ENCODE measurements at places on chromosomes 1 and 21.

DNA sequence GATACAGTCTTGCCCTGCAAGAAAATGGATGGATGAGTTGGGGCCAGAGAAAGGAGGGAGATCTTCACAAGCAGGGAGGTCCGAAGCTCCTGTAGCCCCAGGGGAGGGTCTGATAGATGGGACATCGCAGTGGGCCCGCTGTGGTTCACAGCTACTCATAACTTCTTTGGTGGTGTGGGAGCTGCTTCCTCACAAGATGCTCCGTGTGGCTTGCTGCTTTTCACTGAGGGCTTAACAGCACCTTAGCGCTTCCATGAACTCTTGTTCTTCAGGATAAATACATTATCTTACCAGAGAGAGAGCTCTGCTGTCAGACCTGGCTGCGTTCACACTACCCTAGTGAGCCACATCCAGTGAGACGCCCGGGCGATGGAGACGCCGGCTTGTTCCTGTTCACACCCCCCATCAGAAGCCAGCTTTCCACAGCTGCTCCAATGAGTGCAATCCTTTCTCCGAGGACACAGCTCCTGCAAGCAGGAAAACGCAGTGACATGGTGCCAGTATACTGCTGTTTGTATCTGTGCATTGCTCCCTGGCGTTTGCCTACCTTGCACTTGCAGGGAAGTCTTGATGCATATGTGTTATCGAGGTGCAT, 599.8 kb downstream of the AJAP1 start:
- DNase-seq, result no peak

DNA sequence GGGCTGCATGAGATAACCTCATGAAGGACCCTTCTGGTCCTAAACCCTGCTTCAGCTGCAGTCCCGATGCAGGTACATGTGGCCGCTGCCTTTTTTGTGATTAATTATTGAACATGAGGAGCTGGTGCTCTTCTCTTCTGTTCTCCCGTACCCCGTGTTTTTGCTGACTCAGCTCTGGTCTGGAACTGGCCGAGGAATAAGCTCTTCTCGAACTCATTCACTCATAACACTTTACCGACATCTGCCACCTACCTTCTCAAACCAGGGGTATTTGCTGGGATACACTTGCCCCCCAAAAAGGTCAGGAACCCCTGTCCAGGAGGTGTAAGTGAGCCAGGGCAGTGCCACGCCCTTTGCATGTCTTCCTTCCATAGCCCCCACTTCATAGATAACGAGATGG, 31.8 kb downstream of the KCNQ4 start:
- DNase-seq, result no peak

- no peak for DNase-seq
These were observed 19.7 kb upstream of the EPS8L3 start for GRCh38 chr1:109783436-109783835.

DNA sequence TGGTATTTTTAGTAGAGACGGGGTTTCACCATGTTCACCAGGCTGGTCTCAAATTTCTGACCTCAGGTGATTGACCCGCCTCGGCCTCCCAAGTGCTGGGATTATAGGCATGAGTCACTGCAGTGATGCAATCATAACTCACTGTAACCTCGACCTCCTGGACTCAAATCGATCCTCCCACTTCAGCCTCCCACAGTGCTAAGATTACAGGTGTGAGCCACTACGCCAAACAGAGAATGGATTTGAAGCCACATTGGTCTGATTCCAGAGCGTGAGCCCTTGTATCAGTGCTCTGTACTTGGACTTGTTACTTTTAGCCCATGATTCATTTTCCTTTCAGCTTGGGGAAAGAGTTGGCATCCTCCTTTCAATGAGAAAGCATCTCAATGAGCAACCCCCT, 14.9 kb upstream of the ZNF683 start:
- no peak for DNase-seq
